ENCODE measurements at places on chromosomes 5 and 9.

- DNase-seq: no peak
Measured at GRCh38 chr9:82144803-82145202, 156.2 kb downstream of the SPATA31D1 start.

- DNase-seq: no peak
Measured at GRCh38 chr9:111158363-111158762, 120.1 kb upstream of the LPAR1 start.

DNA sequence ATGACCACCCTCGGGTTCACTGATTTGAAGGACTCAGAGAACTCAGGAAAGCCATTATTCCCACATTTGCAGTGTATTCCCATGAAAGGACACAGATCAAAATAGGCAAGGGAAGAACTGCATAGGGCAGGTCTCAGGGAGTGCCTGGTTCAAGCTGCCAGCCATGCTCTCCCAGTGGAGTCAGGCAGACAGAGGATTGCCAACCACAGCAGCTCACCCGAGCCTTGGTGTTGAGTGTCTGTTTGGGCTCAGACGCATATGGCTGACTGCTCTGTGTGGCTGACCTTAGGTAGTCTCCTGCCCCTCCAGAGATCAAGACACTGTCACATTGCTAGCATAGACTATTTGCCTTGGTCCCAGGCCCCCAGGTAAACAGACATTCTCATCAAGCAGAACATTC lies 115.8 kb upstream of the OTULINL start:
- DNase-seq: no peak

DNA sequence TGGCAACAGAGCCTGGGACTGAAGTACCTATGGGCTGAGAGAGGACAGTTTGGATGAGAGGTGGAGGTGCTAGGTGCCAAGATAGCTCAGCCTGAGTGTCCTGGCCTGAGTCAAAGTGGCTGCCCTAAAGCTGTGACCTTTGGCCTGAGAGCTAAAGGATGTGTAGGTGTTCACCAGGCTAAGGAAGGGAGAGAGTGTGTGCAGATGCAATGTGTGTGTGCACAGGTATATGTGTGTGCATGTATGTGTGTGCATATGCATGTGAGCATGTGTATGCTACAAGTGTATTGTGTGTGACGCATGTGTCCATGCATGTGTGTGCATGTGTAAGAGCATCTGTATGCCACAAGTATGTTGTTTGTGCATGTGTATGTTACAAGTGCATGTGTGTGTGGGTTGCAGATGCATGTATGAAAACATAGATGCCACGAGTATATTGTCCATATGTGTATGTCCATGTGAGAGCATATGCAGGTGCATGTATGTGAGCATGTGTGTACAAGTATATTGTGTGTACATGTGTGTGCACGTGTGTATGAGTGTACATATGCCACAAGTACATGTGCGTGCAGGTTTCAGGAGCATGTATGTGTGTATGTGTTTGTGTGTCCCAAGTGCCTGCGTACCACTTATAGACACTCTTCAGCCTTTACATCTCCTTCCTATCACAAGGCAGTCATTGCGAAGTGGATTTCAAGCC lies 102.6 kb downstream of the SH3TC2 start:
- no peak for DNase-seq

GRCh38 chr5:3190930-3191329 lies 404.7 kb upstream of the IRX1 start:
- DNase-seq: no peak

- no peak for DNase-seq
Measured at GRCh38 chr9:72256931-72257330, 107.7 kb downstream of the GDA start.

- DNase-seq: no peak
Measured at GRCh38 chr5:150263801-150264621, 25.6 kb downstream of the CAMK2A start.

- no peak for DNase-seq
Measured at GRCh38 chr9:123131258-123131657, 97.8 kb downstream of the GPR21 start.

GRCh38 chr5:57175551-57176309 lies 1.9 kb downstream of the GPBP1 start:
- DNase-seq: peak; percentile 16

- no peak for DNase-seq
Measured at GRCh38 chr5:110329955-110330525, 396.4 kb downstream of the TMEM232 start.

GRCh38 chr9:122464633-122465567 lies 12.8 kb downstream of the OR1J1 start:
- peak; percentile 43 for DNase-seq

DNA sequence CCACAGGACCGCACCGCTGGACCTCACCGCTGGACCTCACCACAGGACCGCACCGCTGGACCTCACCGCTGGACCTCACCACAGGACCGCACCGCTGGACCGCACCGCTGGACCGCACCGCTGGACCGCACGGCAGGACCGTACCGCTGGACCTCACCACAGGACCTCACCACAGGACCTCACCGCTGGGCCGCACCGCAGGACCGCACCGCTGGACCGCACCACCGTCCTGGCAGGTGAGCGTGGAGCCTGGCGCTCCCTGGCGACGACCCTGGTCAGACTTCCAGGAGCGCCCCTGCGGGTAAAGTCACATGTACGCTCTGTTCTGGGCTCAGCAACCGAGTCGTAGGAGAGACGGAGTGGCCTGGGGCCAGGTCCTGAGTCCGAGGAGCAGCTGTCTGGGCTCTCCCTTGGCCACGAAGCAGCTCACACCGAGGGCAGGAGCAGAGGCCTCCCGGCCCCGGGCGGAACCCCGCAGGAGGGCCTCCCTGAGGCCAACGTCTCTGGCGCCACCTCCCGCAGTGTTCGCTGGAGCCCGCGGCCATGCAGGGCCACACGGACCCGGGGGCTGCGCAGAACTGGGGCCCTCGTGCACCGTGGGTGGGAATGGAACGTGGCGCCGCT lies 30.5 kb downstream of the MRPL36 start:
- no peak for DNase-seq

DNA sequence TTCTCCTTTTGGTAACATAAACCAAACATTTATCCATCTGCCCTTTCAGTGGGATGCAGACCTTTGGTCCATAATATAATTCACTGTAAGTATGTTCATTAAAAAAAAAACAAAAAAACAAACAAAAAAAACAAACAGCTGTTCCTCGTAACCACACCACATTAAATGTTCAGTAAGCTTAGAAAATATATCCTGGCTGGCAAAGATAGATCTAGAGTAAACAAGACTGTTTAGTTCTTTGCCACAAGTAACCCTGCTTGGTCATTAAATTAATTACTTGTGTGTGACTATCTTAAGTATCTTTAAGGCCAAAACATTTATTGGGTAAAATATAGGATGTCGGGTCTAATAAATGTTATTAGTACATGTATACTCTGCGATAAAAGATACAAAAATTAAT lies 1717.1 kb downstream of the EFNA5 start:
- DNase-seq: no peak

DNA sequence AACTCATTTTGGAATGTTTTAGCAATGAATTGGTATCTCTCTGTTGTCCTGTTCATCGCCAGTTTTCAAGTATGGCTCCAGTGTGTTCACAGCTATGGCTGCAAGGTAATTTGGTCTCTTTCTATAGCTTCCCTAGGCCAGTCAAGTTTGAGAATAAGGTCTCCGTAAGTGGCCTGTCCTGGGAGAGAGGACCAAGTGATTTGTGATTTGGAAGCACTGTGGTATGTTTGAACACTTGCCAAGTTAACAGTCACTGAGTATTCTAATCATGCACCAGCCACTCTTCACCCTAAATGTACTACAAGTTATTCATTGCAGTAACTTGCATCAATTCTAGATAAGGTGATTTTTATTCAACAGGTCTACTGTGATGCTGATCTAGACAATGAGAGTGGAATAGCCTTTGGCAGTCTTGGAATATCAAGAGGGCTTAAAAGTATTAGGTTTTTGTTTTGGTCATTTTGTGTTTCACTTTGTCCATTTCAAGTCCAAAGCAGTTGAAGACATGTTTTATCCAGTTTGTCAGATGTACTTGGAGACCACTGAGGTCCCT lies 41.1 kb downstream of the G3BP1 start:
- no peak for DNase-seq

- no peak for DNase-seq
Measured at GRCh38 chr5:126508962-126509279, 85.7 kb downstream of the GRAMD2B start.

DNA sequence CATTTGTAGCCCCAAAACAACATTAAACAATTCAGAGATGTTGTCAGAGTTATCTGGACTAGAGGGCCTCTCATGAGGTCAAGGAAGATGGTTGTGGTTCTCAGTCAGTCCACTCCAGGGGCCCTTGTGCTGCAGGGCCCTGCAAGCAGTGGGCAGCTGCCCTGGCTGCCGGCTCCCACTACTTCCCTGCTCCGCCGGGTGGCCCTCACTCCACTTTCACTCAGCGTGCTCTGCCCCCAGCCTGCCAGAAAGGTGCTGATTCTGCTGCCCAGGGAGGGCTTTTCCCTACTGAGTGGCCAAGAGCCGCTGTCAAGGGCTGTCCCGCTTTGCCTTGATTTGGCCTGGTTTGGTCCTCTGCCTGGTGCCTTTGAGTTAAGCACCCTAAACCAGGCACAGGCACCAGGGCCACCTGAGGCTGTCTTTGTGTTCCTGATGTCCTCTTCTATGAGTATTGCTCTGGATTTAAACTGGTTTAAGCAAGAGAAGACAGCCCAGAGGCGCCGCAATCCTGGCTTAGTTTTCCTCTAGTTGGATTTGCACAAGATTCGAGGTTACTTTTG lies 117.2 kb downstream of the GADD45G start:
- no peak for DNase-seq

DNA sequence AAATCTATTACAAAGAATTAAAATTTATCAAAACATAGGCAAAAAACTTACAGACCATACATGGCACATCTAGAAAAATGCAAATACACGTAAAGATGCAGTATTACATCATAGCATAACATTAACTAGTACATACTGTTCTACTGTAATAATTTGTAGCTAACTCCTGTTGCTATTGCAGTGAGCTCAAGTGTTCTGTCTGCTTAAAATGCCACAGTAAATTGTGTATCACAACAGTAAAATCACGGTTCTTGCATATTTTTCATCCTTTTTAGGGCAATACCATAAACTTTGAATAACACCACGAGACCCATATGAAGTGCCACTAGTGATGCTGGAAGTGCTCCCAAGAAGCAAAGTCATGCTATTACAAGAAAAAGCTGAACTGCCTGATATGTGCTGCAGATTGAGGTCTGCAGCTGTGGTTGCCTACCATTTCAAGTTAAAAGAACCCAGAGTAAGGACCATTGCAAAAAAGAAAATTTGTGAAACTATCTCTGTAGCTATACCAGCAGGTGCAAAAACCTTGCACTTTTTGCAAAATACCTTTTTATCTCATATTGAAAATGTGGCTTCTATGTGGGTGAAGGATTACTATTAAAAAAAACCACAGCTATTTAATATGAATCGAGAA lies 14.2 kb downstream of the HOMER1 start:
- DNase-seq: no peak

GRCh38 chr5:139425497-139425896 lies 13.8 kb downstream of the DNAJC18 start:
- no peak for DNase-seq

GRCh38 chr9:125233678-125234077 lies 7.5 kb downstream of the HSPA5 start:
- DNase-seq: no peak

DNA sequence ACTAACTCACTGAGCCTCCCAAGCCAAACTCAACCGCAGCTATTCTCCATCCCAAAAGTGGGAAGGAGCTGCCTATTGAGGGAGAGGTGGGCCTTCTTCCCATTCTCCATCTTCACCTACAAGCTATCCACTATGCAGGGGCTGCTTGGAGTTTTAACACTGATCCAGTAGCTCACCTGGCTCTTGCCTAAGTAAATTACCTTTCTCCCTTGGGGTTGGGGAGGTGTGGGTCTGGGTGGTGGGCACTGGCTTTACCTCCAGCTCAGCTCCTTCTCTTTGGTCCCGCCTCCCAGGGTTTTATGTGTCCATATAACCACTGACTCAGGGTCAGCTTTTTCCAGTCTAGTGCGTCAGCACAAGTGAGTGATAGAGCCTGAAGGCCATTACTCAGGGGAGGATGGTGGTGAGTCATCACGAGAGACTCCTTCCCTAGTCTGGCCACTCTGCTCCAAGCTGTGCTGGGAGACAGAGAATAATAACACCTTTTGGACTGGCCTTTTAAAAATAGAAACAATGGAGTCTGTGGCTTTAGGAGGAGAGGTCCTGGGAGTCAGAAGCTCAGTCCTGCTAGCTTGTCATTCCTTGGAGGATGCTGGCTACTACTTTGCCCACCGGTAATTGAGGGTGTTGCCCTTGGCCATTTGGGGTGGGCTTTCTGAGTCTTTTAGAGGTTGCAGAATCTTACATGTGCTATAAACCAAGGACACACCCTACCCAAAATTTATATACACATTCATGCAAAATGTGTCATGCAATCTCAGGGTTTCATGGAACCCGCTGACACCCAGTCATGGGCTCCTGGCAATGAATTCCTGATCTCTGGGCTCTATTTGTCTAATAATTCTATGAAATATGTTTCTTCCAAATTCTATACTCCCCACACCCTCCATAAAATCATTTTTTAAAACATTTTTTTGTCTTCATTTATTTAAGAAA lies 35.6 kb upstream of the ATP6V1G1 start:
- no peak for DNase-seq

DNA sequence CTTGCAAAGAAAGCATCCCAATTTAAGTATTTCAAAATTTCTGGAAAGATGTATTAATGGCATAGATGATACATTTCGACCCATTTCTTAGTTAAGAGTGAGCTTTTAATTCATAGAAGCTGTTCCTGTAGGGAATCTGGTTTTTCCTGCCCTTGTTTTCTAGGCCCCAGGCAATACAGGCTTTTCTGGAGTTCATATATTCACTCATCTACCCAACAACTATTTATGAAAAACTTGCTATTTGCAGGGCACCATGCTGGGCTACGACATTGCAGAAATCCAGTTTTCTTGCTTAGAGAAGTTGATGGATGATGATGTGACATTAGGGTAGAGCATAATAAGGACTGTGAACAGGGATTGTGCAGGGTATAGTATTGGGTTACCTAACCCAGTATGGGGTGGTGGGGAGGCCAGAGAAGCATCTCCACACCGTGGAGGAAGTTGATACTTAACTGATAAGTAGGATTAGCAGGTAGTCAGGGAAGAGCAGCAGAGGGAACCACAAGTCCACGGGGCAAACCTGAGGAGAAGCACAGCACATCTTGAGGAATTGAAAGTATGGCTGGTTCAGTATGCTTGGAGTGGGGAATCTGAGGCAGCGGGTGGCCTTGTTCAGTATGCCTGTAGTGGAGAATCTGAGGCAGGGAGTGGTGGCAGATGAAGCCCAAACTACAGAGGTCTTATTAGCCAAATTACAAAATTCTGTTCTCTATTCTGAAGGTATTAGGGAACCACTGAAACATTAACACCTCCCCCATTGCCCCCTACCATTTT lies 247.5 kb downstream of the ARRDC3 start:
- no peak for DNase-seq

GRCh38 chr5:109690242-109690974 lies 681 bp downstream of the MAN2A1 start:
- DNase-seq: peak; percentile 28

GRCh38 chr5:142548739-142549275 lies 137.1 kb downstream of the FGF1 start:
- no peak for DNase-seq

Measured in effector CD8-positive, alpha-beta T cell (primary cell).